ENCODE measurements at places on chromosomes 12 and 14. TPM values are rescaled to one million over a fixed set of nuclear protein-coding genes. Genes with fewer than 3 reads are reported as not detected.

GRCh38 chr12:69642531-69642930 lies 31.8 kb upstream of the LRRC10 start:
- no peaks in the 10 kb centered on the region for H3K27me3 ChIP-seq
- no peak overlapping the region for H3K27ac ChIP-seq
- H3K36me3 ChIP-seq: no peaks in the 10 kb centered on the region
- H3K4me3 ChIP-seq: no peak overlapping the region

The C12orf60 gene
- total RNA-seq: 0.53 TPM

The RBMS2 gene
- 17.0 TPM for total RNA-seq

The CATSPERB gene
- total RNA-seq: not detected

The MSI1 gene
- total RNA-seq: not detected

The HSPA2 gene
- total RNA-seq: 15.0 TPM

DNA sequence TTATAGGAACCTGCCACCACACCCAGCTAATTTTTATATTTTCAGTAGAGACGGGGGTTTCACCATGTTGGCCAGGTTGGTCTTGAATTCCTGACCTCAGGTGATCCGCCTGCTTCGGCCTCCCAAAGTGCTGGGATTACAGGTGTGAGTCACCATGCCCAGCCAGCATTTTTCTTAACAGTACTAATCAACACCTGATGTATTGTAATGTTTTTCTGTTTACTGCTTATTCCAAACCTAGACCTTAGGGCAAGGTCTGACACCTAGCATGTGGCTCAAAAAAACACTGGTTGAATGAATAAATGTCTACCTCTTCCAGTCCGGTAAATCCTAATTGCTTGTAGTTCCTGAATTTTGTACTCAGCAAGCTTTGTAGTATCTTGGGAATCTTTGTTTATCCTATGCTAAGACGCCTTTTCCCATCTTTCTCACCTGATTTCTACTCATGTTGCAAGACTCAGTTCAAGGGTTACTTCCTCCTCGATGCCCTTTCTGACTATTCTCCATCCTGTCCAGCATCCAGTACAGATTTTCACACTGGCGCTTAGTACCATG lies 2.8 kb downstream of the PAN2 start:
- H3K4me3 ChIP-seq: no peak overlapping the region
- no peak for DNase-seq
- H3K27ac ChIP-seq: no peak overlapping the region

DNA sequence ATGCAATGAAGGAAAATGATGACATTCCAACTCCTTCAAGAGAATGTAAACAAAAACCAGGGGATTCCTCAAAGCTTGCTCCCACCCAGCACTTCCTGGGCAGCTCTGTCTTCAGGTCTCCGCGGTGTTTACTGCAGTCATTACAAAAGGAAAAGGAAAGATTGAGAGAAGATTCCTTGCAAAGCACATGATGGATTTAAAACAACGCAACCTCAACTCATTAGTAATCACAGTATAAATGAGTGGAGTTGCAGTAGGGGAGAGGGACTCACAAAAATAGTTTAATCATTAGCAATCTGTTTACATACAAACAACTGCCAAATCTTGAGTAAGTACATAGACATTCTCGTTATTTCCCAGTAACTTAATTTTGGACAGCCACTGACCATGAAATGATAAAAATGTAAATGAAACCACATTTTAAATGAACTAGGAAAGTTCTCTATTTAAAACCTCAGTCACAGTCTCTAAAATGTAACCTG lies 49.7 kb upstream of the OVCH1 start:
- H3K4me1 ChIP-seq: peaks cover 23% of the 10 kb centered on the region
- H3K36me3 ChIP-seq: no peaks in the 10 kb centered on the region
- H3K27me3 ChIP-seq: peaks cover 3% of the 10 kb centered on the region

The CCT2 gene
- total RNA-seq: 365 TPM

DNA sequence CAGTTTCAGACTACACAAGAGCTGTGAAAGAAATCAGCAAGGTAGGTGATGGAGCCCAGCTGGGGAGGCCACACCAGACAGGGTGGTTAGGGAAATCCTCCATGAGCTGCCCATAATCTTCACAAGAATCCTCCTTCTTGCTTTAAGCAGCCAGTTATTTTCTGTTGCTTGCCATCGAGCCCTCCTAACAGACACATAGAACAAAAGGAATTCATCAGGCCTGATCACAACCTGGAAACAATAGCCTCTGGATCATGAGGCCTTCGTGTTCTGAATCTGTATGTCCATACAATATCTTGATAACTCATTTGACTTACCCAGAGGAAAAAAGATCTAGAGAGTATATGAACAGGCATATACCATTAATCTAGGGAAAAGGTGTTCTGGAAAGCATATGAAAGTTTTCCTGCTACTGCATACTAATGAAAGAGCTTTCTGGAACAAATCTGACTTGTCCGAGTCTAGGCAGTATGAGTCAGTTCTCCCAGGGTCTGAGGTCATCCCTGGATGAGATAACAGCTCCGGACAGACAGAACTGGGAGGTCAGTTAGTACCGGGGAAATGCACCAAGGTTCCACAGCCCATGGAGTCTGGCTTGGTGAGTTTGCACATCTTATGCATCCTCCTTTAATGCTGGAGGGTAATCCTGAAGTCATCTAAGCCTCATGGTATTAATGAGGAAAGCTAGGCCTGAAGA lies 52.8 kb upstream of the ELK3 start:
- no peak overlapping the region for H3K4me3 ChIP-seq
- no peaks in the 10 kb centered on the region for H3K27me3 ChIP-seq
- DNase-seq: no peak

The NANOG gene
- not detected for total RNA-seq

DNA sequence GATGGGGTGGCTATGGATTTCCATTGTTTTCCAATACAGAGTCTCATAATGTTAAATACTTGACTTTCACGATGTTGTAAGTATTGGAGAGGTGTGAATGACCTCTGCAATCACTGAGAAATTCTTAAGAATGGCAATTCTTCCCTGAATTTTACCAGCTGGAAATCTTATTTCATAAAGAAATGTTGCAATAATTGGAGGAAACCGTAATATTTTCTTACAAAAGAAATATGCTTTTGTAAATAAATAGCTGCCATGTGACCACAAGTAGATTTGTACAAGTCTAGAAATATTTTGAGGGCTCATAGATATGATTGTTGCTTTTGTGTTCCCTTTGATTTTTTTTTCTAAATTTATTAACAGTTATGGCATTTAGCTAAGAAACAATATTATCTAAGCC lies 308.7 kb upstream of the ATP2B1 start:
- H3K36me3 ChIP-seq: no peaks in the 10 kb centered on the region
- no peak overlapping the region for H3K4me3 ChIP-seq
- no peaks in the 10 kb centered on the region for H3K27me3 ChIP-seq
- H3K27ac ChIP-seq: no peak overlapping the region
- DNase-seq: no peak
- peaks cover 7% of the 10 kb centered on the region for H3K4me1 ChIP-seq

DNA sequence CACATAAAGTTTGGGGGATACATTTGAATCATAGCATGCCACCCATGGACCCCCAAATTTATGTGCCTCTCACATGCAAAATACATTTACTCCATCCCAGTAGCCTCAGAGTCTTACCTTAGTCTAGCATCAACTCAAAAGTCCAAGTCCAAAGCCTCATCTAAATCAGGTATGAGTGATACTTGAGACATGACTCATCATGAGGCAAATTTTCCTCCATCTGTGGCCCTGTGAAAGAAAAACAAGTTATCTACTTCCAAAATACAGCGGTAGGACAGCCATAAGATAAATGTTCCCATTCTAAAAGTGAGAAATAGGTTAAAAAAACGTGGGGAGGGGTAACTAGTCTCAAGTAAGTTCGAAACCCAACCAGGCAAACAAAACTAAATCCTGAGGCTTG lies 444.2 kb downstream of the SNAPC1 start:
- no peak overlapping the region for H3K27ac ChIP-seq
- no peaks in the 10 kb centered on the region for H3K36me3 ChIP-seq
- DNase-seq: no peak
- H3K4me3 ChIP-seq: no peak overlapping the region
- H3K27me3 ChIP-seq: no peaks in the 10 kb centered on the region

- no peaks in the 10 kb centered on the region for H3K36me3 ChIP-seq
- H3K4me3 ChIP-seq: no peak overlapping the region
- H3K4me1 ChIP-seq: no peaks in the 10 kb centered on the region
- DNase-seq: no peak
- H3K27me3 ChIP-seq: no peaks in the 10 kb centered on the region
- H3K27ac ChIP-seq: no peak overlapping the region
These were observed 367.1 kb upstream of the MGAT4C start for GRCh38 chr12:86623267-86623666.
